Karpas-422 (cell line): ENCODE measurements at places on chromosomes 12 and 14. TPM values are rescaled to one million over a fixed set of nuclear protein-coding genes. Genes with fewer than 3 reads are reported as not detected.

ERBB3 gene
- not detected in 2 replicates for total RNA-seq

HOXC12 gene
- not detected in 2 replicates for total RNA-seq

MAP1LC3B2 gene
- 0.32 and 0.71 TPM in 2 replicates for total RNA-seq

WIF1 gene
- not detected in 2 replicates for total RNA-seq

TRPV4 gene
- total RNA-seq = not detected in 2 replicates

AKT1 gene
- total RNA-seq = 70.4 and 127 TPM in 2 replicates

NT5DC3 gene
- total RNA-seq = 1.5 and 1.7 TPM in 2 replicates

SLC25A21 gene
- total RNA-seq = 1.5 and 9.2 TPM in 2 replicates

AICDA gene
- total RNA-seq = 2.6 and 6.3 TPM in 2 replicates

IL31 gene
- not detected in 2 replicates for total RNA-seq

NTF3 gene
- not detected in 2 replicates for total RNA-seq

INSM2 gene
- total RNA-seq = 0.22 and 0.32 TPM in 2 replicates

RTL1 gene
- total RNA-seq = 0.11 TPM in 1 of 2 replicates, not detected in the other

OR4K15 gene
- total RNA-seq = not detected in 2 replicates

KRT74 gene
- total RNA-seq = not detected in 2 replicates

FBLN5 gene
- total RNA-seq = not detected in 2 replicates

SPIC gene
- total RNA-seq = not detected in 2 replicates

ARMH4 gene
- 0.07 and 0.75 TPM in 2 replicates for total RNA-seq

LRFN5 gene
- not detected in 2 replicates for total RNA-seq

CIROP gene
- total RNA-seq = not detected in 2 replicates

CEP128 gene
- total RNA-seq = 28.3 and 29.3 TPM in 2 replicates

NFE2 gene
- not detected in 2 replicates for total RNA-seq

SLC6A12 gene
- total RNA-seq = 0.14 TPM in 1 of 2 replicates, not detected in the other

WDHD1 gene
- 14.0 and 31.2 TPM in 2 replicates for total RNA-seq

KCNC2 gene
- total RNA-seq = not detected in 2 replicates

PLEKHG3 gene
- not detected in 2 replicates for total RNA-seq

PRR4 gene
- total RNA-seq = 5.7 and 12.7 TPM in 2 replicates
